ENCODE measurements at places on chromosomes 1 and 21.

DNA sequence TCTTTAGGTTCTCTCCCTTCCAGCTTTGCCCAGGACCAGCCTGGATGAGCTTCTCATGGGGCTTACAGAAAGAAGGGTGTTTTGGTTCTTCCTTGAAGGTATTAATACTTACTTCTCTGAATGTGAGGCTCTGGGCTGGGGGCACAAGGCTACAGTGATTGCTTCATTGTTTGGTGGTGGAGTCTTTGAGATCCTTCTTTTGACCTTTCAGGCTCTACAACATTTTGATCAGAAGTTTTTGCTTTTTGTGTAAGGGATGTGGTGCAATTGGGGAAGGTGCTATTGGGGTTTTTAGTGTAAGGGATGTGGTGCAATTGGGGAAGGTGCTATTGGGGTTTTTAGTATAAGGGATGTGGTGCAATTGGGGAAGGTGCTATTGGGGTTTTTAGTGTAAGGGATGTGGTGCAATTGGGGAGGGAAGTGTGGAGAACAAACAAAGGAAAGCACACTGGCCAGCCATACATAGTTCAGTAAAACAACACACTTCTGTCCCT lies 103.6 kb upstream of the IVNS1ABP start:
- no peak for DNase-seq

DNA sequence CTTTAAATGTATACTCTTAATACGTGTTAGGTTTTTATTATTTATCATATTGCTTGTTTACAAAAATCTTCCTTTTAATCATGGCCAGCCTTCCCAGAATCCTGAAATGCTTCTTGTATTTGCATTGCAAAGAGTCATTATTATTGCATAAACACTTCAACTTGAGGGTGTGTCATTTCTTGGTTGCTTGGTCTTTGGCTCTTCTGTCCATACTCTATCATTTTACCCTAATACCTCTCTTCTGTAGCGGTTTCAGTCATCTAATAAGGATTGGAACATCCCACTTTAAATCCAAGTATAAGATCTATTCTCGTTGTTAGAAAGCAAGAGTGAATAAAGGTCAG lies 200.6 kb upstream of the CACYBP start:
- no peak for DNase-seq

DNA sequence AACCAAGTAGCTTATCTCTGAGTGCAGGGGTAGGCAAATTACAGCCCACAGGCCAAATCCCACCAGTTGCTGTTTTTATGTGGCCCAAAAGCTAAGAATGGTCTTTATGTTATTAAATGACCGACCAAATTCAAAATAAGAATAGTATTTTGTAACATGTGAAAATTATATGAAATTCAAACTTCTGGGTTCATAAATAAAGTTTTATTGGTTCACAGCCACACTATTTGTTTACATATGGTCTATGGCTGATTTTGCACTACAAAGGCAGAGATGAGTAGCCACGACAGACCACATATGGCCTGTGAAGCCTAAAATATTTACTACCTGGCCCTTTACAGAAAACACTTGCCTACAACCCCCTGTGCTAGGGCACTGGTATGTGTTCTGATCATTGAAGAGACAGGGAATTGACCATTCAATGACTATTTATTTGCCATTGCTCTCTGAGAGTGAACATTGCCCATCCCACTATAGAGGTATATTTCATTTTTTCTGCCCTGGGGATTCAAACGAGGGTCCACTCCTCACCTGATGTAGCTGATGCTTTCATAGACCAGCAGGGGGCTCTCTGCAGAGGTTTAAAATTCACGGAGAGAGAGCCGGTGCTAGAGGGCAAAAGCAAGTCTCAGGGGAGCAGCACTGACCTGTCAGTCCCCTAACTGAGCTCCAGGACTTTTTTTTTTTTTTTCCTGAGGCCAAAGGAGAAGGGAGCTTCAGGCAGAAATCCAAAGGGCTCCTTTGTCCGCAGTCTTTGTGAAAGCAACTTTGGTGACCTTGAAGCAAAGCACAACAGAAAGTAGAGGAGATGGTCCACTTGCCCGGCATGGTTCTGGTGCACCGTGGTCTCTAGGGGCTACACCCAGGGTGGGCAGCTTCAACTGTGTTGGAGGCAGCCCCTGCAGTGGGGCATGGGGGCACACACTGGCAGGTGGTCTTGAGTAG lies 7.3 kb upstream of the GNL2 start:
- no peak for DNase-seq

- peak; percentile 40 for DNase-seq
Observed at GRCh38 chr1:78284354-78284753, 206.4 kb upstream of the PTGFR start.

- no peak for DNase-seq
Observed at GRCh38 chr1:216186816-216187215, 236.4 kb downstream of the USH2A start.

- DNase-seq: no peak
Observed at GRCh38 chr1:55898181-55898580, 681.2 kb downstream of the PLPP3 start.

- no peak for DNase-seq
Observed at GRCh38 chr1:5596651-5597050, 395.6 kb downstream of the NPHP4 start.

GRCh38 chr1:206708882-206709281 lies 24.2 kb downstream of the MAPKAPK2 start:
- DNase-seq: no peak

- peak; percentile 18 for DNase-seq
Observed at GRCh38 chr21:44999972-45000636, 60.3 kb downstream of the SLX9 start.

- no peak for DNase-seq
Observed at GRCh38 chr21:29245863-29246262, 52.9 kb upstream of the BACH1 start.

DNA sequence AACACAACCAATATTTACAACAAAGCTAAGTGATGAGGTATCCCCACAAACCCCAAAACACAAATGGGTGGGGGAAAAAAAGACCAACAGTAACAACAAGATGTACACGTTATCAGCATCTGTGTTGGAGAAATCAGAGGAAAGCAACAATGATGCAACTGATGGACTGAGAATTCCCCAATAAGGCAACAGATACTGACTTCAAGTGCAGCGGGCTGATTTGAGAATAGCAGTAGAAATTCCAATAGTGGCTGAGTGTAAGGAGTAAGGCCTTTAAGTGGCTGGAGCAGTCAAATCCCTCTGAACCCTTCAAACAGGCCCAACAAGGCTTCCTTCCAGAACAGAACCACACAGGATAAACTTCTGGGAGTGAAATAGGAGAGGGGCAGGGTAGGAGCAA lies 97.6 kb downstream of the TM2D1 start:
- DNase-seq: no peak

- DNase-seq: no peak
Observed at GRCh38 chr1:102071451-102071850, 74.7 kb upstream of the OLFM3 start.

DNA sequence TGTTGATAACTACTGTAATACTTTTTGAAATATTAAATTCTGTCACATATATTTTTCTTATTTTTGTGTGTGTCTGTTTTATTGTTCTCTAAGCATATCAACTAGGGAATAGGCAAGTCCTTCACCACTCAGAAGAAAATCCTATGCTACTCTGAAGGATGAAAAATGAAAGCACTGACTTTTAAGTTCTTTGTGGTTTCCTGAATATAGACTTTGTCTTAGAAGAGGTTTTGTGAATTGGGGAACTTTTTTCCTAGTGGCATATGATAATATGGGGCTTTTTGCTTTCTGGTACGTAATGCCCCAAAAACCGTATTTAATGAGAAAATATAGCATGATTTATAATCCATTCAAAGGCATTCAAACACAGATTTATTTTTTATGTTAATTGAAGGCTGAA lies 136.0 kb downstream of the SNX7 start:
- DNase-seq: no peak

GRCh38 chr1:203546274-203546673 lies 52.3 kb downstream of the OPTC start:
- DNase-seq: no peak

DNA sequence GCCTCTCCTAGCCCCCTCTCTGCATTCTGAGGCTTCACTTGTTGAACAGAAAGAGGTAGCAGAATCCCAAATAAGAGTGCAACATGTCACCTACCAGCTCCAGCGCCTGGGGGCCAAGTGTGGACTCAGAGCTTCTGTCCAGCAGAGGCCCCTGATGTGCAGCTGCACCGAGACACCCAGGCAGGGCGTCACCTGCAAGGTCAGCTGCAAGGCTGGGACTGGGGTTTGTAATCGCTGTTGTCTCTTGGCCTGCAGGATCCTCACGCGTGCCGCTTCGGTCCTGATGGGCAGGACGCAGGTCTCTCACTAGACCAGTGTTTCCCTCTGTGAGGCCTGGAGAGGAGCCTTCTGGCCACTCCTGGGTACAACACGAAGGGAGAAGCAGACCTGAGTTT lies 4.3 kb upstream of the SLX9 start:
- DNase-seq: no peak

DNA sequence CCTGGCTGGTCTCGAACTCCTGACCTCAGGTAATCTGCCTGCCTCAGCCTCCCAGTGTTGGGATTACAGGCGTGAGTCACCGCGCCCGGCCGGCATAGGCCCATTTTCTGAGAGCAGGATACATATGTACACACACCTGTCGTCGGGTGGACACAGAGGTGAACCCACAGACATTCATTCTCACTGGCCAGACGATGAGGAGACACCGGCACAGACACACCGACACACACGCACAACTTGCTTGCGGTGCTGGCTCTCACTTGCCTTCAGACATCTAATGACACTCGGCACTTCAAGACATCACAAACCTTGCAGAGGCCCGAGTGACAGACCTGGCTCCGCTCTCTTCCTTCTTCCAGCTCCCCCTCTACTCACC lies 579 bp downstream of the PTCH2 start:
- DNase-seq: no peak

- DNase-seq: no peak
Observed at GRCh38 chr1:185741551-185741950, 7.4 kb downstream of the HMCN1 start.

DNA sequence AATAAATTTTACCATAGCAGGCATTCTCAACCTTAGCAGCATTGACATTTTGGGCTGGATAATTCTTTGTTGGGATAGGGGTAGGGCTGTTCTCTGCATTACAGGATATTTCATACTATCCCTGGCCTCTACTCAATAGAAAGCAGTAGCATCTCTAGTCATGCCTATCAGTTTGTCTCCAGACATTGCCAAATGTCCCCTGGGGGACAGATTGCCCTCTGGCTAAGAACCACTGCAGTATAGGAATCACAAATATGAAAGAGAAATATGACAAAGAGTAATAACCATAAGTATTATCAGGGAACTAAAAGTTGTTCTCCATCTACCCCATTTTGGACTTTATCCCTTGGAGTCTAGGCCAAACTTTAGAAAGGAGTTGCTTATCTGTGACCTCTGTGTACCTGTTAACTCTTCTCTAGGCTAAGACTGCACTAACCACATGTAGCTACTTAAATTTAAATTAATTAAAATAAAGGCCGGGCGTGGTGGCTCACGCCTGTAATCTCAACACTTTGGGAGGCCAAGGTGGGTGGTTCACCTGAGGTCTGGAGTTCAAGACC lies 76.1 kb downstream of the AGO3 start:
- no peak for DNase-seq

GRCh38 chr1:233424779-233425178 lies 97.3 kb downstream of the MAP3K21 start:
- DNase-seq: no peak

- DNase-seq: no peak
Observed at GRCh38 chr1:4084896-4085295, 184.8 kb upstream of the C1orf174 start.

DNA sequence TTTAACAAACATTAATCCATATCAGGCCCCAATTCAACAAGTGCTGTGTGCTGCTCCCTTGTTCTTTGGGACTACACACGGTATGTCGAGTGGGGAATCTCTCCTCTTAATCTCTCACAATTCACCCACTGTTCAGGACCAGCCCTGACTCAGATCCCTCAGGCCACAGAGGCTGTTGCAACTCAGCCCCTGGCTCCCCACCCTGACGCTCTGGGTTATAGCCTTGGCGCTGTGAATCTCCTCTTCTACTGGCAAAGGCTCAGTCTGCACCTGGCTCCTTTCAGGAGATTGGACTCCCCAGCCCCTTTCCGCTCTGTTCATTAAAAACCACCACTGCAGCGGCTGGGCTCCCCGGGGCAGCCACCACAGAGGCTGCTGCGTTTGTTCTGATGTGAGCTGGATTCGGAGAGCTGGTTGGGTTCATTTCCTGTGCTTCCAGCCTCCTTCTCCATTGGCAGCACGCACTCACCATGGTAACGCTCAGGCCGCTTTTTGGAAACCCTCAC lies 13.0 kb downstream of the CAPN8 start:
- no peak for DNase-seq

DNA sequence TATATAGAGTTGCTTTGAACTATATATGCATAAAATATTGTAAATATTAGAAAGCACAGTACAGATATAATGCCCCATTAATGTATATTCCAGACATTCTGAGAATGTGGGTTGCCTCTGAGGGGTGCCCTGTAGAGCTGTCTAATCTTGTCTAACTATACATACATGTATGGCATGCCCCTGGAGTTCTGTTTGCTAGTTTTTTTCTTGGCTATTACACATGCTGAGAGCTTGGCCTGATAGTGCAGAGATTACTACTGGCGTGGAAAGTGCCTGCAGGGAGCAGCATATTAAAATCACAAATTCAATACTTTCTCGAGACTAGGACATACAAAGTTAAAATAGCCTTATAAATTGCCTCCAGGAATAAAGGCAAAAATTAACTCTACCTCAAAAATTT lies 24.1 kb downstream of the KCNA3 start:
- no peak for DNase-seq

Measured in left ventricle myocardium superior (tissue), 1 donor.